ENCODE measurements at places on chromosomes 12 and 14. TPM values are rescaled to one million over a fixed set of nuclear protein-coding genes. Genes with fewer than 3 reads are reported as not detected.

OAS3 gene
- 2.5 TPM for total RNA-seq

SARNP gene
- total RNA-seq, result 116 TPM

VRK1 gene
- total RNA-seq, result 27.2 TPM

RNASE3 gene
- not detected for total RNA-seq

IKZF4 gene
- total RNA-seq, result 0.22 TPM

CLEC4D gene
- not detected for total RNA-seq

PRR4 gene
- 0.17 TPM for total RNA-seq

KLHDC1 gene
- total RNA-seq, result 3.6 TPM

CPSF6 gene
- 24.8 TPM for total RNA-seq

SOX5 gene
- total RNA-seq, result 0.11 TPM

ARPC3 gene
- total RNA-seq, result 240 TPM

PTPN21 gene
- total RNA-seq, result 5.3 TPM

OASL gene
- 0.11 TPM for total RNA-seq

TMPRSS12 gene
- not detected for total RNA-seq

PLEKHG7 gene
- total RNA-seq, result not detected

ASCL1 gene
- total RNA-seq, result not detected

MMP19 gene
- 0.09 TPM for total RNA-seq

INSM2 gene
- not detected for total RNA-seq

VDR gene
- total RNA-seq, result 0.11 TPM

KLRK1 gene
- total RNA-seq, result not detected

MYF6 gene
- not detected for total RNA-seq

MFAP5 gene
- total RNA-seq, result 0.33 TPM

CYP46A1 gene
- total RNA-seq, result 0.26 TPM

EAPP gene
- 52.9 TPM for total RNA-seq

PGF gene
- total RNA-seq, result 8.6 TPM

KIF21A gene
- total RNA-seq, result 4.5 TPM

CABP1 gene
- total RNA-seq, result not detected
